ENCODE measurements at places on chromosomes 13 and 19.
A peak's percentile ranks its signal among the peaks of the same experiment; 100 is the strongest.

GRCh38 chr19:30402436-30403202 lies 30.4 kb downstream of the ZNF536 start:
- no peak for DNase-seq

DNA sequence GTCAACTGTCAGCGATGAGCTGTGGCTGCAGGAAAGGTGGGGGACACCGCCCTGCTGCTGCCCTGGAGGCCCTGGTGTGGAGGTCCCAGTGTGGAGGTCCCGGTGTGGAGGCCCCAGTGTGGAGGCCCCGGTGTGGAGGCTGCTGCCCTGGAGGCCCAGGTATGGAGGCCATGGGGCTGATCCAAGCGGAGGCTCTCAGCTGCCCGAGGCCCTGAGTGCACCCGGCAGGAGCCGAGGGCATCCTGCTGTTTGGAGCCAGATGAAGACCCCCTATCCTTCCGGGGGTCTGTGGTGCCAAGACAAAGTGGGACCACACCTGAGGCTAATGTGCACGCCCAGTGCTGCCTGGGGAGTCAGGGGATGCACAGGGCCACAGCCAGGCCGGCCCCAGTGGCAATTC lies 210.4 kb upstream of the SOX1 start:
- DNase-seq: no peak

GRCh38 chr19:12785431-12786031 lies 5.8 kb upstream of the JUNB start:
- DNase-seq: no peak

DNA sequence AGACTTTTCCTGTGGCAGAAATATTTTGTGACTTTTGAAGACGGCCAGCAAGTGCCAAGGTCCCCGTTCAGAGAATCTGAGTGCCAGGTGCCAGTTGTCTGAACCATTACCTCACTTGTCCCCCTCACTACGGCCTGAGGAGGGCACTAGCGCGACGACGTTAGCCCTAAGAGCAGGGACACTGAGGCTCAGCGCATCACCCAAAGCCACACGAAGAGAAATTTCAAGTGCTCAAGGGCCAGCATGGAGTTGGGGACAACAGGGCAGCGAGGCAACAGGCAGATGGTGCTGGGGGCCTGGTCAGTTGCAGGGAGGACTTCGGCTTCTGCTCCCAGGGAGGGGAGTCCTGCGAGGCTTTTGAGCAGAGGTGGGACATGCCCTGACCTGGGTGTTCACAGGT lies 9.5 kb upstream of the TYK2 start:
- DNase-seq: no peak

- no peak for DNase-seq
These were observed 37.7 kb upstream of the CYP4F8 start for GRCh38 chr19:15577184-15577771.

- peak; percentile 77 for DNase-seq
These were observed 435 bp upstream of the ZNF382 start for GRCh38 chr19:36604656-36605100.

DNA sequence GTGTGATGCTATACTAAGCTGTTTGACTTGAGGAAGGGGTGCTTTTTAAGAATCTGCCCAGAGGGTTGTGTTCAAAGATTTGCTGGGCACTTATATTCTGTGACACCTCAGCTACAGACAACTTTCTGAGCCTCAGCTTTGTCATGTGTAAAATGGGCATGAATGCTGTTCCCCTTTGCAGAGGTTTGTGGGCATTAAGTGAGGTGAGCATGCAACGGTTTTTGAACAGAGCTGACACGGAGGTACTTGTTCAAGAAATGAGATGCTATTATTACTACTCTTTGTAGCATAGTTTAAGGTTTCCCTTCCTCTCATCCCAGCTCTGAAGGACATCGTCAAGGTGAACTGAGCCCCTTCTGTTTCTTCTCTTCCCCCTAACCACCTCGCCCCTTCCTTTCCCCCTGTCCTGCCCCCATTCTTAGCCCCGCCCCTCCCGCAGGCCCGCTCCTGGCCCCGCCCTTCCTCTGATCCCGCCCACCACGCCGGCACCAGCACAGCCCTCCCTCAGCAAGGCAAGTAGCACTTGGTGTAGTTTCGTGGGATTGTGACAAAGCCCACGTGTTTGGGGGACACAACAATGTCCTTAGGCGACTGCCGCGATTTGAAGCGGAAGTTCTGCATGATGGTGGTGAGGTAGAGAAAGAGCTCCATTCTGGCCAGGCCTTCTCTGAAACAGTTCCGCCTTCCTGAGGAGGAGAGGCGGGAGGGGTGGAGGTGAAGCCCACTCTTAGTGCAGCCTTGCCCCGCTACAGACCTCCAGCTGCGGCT lies 26.1 kb upstream of the CYP2A7 start:
- DNase-seq: peak; percentile 21

GRCh38 chr19:28880735-28881401 lies 332.1 kb downstream of the UQCRFS1 start:
- no peak for DNase-seq

GRCh38 chr13:31385540-31385939 lies 185.8 kb downstream of the B3GLCT start:
- no peak for DNase-seq

- DNase-seq: no peak
These were observed 1.3 kb downstream of the RFX2 start for GRCh38 chr19:6108721-6109633.

- no peak for DNase-seq
These were observed 1.5 kb downstream of the SLC25A23 start for GRCh38 chr19:6457958-6458694.

- DNase-seq: no peak
These were observed 3.3 kb upstream of the RDH13 start for GRCh38 chr19:55066107-55066709.

GRCh38 chr19:17266026-17266425 lies 1.2 kb upstream of the BABAM1 start:
- DNase-seq: no peak

- no peak for DNase-seq
These were observed 1.1 kb downstream of the DHRS12 start for GRCh38 chr13:51802631-51803418.

DNA sequence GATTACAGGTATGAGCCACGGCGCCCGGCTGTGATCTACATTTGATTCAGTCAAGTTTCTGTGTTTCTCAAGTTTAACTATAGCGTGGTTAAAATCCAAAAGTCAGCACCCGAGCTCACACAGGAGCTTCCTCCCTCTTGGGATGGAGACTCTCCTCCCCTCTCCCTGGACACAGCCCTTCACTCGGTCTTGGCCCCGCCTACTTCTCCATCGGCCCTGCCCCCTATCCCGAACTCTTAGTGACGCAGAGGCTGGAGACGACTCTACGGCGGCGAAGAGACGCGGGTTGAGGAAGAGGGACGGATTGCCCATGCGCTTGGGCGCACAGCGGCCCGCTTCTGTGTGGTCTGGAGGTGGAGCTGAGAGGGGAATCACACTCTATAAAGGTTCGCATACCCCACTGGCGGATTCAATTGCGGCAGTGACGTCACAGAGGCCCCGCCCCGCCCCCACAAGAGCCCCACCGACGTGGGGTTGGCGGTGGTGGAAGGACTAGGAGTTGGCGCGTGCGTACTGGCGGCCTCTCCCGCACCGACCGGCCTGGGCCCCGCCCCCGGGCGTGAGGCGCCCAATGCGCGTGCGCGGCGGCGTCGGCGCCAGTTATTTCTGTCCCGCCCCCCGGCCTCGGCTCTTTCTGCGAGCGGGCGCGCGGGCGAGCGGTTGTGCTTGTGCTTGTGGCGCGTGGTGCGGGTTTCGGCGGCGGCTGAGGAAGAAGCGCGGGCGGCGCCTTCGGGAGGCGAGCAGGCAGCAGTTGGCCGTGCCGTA lies at the start of gene TRIM28:
TRIM28 (plus strand) TSS at position 239 of the 765 bp plus-strand sequence. CDS start 694 bp downstream, outside the sequence.
- no peak for DNase-seq

GRCh38 chr13:102443249-102443648 lies 41.4 kb upstream of the FGF14 start:
- DNase-seq: no peak

DNA sequence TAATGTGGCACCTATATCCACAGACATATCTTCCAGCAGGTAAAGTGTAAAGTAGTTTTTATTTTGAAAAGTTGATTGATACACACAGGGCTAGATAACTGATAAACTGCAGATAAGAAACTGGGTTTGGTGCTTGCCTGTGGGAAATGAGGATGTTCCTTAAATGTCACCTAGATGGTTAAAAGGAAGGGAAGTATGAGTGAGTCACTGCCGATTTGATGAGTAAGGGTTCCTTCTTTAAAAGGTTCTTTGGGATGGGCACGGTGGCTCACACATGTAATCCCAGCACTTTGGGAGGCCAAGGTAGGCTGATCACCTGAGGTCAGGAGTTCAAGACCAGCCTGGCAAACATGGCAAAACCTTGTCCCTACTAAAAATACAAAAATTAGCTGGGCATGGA lies 73.8 kb upstream of the FRY start:
- DNase-seq: no peak
